ENCODE measurements at places on chromosomes 6 and 20.
A peak's percentile ranks its signal among the peaks of the same experiment; 100 is the strongest.

DNA sequence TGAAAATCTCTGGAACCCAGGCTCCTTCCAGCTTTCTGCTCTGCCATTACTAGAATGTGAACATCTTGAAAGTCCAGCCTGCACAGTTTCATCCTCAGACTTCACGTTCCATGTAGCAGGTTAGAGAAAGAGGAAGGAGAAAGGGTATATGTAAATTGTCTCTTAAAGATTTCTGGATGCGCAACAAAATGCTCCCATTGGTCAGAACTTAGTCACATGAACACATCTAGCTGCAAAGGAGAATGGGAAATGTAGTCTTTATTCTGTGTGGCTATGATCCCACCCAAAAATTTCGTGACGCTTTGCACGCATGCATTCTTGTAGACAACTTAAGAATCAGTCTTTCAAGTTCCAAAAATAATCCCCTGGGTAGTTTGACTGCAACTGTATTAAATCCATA lies 46.4 kb upstream of the CHD6 start:
- peak; percentile 37 for DNase-seq

DNA sequence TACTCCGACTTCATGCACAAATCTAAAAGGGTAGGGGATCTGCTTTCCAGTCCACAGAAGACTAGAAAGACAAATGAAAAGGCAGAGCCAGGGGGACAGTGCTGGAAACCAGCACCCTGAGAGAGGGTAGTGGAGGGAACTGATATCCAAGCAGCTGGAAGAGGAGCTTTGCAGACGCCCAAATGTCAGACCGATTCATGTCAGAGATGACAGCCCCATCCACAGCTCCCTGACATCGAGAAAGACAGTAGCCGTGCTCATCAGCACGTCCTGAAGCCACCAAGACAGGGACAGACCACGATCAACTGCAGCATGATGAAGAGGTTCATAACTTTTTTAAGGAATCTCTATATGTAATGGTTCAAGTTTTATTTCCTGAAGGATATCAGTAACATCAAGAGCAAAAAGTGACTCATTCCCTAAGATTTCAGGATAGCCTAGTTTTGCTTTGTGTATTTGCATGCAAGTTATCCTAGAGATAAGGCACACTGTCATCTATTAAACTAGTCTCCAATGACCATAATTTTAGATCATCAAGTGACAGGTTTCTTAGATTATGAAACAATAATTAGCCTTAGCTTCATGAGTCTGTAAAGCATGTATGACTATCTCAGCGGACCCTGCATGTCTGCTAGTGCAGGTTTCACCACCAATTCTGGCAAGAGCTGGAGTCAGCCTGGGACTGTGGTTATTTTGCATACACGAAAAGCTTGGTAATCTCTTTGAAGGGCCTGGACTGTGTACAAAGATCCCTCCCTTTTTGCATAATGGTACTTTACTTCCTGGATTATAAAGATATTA lies 43.0 kb downstream of the PRDM1 start:
- DNase-seq = no peak

GRCh38 chr20:46592580-46593362 lies 42.3 kb upstream of the OCSTAMP start:
- peak; percentile 19 for DNase-seq

DNA sequence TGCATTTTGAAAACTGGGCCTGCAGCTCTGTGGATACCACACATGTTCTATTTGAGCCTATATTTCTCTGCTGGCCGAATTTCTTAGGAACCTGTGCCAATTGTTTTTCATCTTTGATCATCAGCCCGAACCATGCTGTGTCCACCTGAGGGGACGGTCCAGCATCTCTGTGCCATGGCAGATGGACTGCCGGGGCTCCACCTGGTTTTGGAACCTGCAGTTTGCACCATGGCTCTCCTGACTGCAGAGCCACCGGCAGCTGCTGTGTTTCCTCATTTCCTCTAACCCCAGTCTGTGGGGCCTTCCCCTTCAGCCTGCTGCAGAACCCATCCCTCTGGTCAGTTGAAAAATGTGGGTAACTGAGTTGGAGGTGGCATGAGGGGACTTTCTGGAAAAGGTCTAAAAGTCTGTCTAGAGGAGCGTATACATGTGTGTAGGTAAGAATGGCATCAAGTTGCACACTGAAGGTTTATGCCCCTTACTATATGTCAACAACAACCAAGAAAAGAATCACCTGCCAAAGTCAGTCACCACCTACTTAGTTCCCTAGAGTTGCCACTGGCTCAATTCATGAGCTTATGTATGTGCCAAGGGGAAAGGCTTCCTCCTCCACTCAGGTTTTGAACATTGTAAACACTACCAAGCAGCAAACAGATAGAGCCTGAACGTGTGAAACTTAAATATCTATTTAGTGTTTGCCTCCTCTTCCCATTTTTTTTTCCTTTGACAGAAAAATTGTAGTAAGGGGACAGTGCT lies 548.2 kb downstream of the PRKN start:
- no peak for DNase-seq

GRCh38 chr6:156886409-156886808 lies 109.2 kb downstream of the ARID1B start:
- no peak for DNase-seq

DNA sequence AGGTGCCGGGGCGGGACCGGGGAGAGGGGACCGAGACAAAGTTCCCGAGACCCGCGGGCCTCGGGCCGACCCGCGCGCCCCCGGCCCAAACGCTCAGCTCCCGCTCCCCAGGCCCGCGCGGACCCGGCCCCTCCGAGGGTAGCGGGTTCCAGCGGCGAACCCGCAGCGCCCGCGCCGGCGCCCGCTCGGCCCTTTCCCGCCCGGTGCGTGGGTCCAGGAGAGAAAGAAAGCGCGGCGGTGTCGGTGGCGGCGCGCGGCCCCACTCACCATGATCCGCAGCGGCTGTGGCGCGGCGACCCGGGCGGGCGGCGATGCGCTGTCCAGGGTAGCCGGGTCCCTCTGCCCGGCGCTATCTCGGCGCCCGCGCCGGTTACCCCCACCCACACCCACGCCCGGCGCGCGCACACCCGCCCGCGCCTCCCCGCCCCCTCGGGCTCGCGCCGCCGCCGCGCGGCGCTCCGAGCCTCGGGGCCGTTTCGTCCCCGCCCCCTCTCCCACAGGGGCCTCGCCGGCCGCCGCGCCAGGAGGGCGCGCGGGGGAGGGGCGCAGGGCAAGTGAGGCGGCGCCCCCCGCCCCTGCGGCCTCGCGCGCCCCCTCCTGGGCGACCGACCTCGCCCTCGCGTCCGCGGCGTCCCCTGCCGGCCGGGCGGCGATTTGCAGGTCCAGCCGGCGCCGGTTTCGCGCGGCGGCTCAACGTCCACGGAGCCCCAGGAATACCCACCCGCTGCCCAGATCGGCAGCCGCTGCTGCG lies at the start of gene ELOVL2:
ELOVL2 (minus strand) TSS at position 345 of the 751 bp plus-strand sequence; CDS start at position 270, 75 bp downstream.
- DNase-seq = no peak

DNA sequence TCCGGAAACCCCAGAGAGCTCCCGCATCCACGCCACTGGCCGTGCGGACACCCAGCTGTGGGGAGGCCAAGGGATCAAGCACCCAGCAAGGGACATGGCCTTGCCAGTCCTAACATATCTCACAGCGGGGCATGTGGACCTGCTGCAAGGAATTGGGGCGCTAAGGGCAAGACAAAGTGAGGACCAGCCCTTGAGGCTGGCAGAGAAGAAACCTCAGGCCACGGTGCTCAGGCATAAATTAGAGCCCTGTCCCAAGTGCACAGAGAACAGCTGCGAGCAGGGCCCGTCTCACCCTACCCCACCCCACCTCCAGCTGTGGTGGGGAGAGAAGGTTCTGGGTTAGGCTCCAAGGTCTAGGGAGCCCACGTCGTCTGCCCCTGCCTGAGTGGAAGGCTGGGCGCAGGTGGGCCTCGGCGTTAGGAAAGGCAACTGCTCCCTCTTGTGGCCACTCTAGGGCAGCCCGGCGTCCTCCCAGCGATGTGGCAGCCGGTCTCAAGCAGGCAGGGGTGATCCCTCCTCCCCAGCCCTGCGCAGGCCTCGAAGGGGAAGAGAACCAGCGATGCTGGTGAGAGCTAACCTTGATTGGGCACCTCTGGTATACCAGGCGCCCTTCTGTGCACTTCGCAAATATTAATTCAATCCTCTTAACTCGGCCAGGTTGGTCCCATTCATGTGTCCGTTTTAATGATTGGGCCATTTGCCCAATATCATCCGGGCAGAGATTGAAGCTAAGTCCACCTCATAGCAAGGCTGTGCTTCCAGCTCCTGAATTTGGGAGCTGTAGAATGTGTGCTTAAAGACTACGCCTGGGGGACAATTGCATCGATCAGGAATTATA lies 235.8 kb downstream of the NFATC2 start:
- DNase-seq = peak; percentile 62

GRCh38 chr6:40359808-40360207 lies 227.4 kb downstream of the LRFN2 start:
- no peak for DNase-seq

- DNase-seq = no peak
Measured at GRCh38 chr6:3769610-3770009, 18.1 kb upstream of the PXDC1 start.

DNA sequence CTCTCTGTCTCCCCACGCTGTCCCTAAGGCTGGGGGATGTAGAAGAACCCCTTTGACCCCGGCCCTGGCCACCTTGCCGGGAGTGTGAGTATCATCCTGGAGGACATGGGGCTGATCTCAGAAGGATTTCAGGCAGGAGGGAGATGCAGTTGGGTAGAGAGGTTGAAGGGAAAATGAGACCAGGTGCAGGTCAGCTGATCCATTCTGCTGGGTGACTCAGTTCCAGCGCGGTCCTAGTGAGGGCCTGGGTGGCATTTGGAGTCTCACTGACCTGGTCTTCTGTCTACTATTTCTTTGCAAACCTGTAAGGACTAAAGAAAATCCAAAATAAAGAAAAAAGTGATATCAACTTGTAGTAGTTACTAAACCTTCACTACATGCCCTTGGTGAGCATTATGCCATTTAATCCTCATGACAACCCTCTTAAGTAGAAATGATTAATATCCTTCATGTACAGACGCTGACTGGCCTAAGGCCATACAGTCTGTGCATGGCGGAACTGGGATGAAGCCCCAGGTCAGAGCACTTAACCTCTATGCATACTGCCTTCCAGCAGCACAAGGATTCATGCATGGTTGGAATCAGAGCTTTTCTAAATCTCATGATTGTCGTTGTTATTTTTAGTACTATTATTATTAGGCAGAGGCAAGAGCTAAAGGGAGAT lies 106.3 kb downstream of the ZDHHC14 start:
- DNase-seq = no peak

- DNase-seq = no peak
Measured at GRCh38 chr6:55049866-55050265, 124.4 kb upstream of the HCRTR2 start.

GRCh38 chr6:138695193-138695592 lies 78.4 kb upstream of the CCDC28A start:
- DNase-seq = no peak

GRCh38 chr6:37812841-37813240 lies 6.7 kb upstream of the ZFAND3 start:
- no peak for DNase-seq

GRCh38 chr20:44092551-44093248 lies 94.3 kb downstream of the JPH2 start:
- no peak for DNase-seq

GRCh38 chr6:128601060-128601459 lies 80.7 kb upstream of the PTPRK start:
- DNase-seq = no peak

DNA sequence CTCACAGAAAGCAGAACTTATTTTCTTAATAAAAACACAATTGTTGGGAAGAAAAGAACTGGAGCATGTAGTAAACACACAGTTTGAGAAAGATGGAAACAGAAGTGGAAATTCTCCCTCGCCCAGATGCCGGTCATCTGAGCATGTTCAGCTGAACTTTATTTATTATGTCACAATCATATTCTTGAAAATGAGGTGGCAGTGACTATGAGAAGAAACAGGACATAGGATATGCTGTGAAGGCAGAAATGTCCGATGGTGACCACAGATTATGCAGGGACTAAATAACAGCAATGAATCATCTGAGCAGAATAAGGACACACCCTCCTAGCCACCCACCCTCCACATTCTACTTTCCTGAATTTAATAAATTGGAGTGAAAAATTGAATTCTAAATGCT lies 425.3 kb upstream of the NOX3 start:
- no peak for DNase-seq

GRCh38 chr6:47844881-47845280 lies 63.0 kb downstream of the OPN5 start:
- no peak for DNase-seq

GRCh38 chr6:165579151-165579550 lies 83.9 kb downstream of the PDE10A start:
- no peak for DNase-seq

GRCh38 chr6:29815118-29815750 lies 12.4 kb upstream of the HLA-G start:
- DNase-seq = no peak

DNA sequence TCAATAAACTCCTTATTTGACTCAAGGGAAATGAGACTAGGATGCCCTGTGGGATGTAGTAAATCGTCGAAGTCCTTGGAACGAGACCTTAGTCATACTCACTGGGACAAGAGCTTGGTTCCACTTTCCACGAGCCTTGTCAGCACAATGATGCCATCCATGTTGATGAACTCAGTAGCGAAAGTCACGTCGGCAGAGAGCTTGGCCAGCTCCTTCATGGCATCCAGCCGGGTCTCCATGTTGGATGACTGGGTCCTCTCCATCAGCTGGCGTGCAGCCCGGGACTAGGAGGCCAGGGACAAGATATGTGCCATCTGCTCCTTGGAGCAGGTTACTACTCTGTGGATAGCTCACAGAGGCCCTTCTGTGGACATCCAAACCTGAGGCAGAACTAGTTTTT lies 17.5 kb downstream of the ELMO2 start:
- no peak for DNase-seq

DNA sequence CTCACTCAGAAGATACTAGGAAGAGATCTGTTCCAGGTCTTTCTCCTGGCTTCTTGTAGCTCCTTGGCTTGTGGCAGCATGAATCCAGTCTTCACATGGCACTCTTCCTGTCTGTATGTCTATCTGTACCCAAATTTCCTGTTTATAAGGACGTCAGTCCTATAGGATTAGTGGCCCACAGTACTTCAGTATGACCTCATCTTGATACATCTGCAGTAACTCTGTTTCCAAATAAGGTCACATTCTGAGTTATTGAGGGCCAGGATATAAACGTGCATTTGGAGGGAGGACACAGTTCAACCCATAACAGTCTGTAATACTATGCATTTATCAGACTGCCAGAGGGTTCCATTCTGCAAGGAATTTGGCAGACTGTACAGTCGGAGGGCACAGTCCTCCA lies 57.6 kb upstream of the DYNLRB1 start:
- no peak for DNase-seq

GRCh38 chr6:122853259-122853995 lies 64.4 kb downstream of the SMPDL3A start:
- no peak for DNase-seq

GRCh38 chr6:105994118-105994590 lies 92.0 kb upstream of the PRDM1 start:
- DNase-seq = no peak
